ENCODE measurements at places on chromosomes 2 and 18.

GRCh38 chr2:60003076-60003475 is 550.4 kb downstream of the BCL11A start:
- DNase-seq, result no peak

DNA sequence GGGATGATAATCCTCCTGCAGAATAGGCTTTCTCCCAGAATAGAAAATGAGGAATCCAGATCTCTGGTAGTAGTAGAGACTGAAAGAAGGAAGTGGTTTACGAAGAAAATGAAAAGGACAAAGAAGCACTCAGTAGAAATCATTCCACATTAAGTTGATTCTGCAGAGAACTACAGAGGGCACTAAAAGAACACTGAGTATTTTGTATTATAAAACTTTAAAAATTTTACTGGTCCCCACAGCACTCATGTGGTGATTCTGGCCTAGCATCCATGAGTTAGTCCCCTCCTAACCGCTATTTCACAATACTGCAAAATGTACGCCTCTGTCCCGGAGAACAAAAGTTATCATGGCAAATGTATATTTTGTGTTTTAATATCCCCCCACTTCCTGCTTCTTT is 42.9 kb upstream of the SLC35F5 start:
- no peak for DNase-seq

- no peak for DNase-seq
Observed at GRCh38 chr2:239824046-239824694, 201.0 kb downstream of the NDUFA10 start.

- no peak for DNase-seq
Observed at GRCh38 chr18:51192696-51193095, 4.8 kb downstream of the MEX3C start.

- DNase-seq, result no peak
Observed at GRCh38 chr2:200051611-200051945, 96.2 kb downstream of the MAIP1 start.

GRCh38 chr2:135256531-135257260 is 204.6 kb downstream of the RAB3GAP1 start:
- no peak for DNase-seq

GRCh38 chr2:177585234-177585863 is 192.8 kb downstream of the AGPS start:
- DNase-seq, result no peak

DNA sequence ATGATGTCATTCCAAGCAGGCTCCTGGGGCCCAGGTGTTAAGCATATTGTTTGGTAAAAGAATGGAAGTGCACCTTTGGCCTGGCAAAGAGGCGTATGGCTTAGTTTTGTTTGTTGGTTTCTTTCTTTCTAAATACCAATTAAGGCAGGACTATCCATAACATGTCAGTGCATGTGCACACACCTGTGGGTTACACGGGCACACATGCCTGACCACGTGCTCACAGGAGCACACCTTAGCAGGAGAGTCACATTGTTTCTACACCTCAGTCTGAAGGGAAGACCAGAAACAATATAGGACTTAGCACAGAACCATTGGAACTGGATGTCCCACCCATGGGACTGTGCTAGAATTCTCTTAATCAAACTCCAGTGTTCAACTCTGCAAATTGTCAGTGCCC is 127.8 kb downstream of the FBXO15 start:
- no peak for DNase-seq

GRCh38 chr2:157995117-157995516 is 106.6 kb upstream of the UPP2 start:
- no peak for DNase-seq

- no peak for DNase-seq
Observed at GRCh38 chr2:314561-315336, 26.9 kb upstream of the ALKAL2 start.

DNA sequence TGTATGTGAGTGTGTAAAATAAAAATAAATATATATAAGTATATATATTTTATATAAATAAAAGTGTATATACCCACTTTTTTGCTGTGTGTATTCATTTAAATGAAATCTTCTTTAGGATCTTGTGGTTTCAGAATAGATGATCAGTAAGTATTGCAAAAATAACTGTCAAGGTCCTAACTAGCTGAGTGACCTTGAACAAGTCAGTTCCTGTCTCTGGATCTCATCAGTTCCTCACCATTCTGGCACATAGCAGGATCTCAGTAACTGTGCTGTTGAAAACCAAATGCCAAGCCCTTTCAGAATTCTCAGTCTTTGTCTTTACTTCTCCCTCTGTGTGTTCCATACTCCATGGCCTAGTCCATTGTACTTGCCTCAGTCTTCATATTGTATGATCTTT is 115.3 kb upstream of the CXCR4 start:
- DNase-seq, result no peak

DNA sequence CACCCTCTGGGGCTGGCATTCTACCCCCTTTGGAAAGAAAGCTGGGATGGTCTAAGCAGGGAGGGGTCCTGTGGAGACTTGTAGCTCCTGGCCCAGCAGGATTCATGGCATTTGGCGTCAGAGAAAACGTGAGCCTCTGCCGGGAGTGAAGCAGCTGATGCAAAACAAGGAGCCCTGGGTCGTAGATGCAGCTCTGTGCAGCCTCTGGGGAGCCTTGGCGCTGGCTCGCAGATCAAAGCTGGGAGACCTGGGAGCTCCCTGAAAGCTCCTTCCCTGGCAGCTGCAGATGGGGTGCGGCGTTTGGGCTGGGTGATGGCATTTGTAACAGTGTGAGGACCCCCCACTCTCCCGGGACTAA is 148.3 kb downstream of the KLHL29 start:
- no peak for DNase-seq

- DNase-seq, result peak; percentile 12
Observed at GRCh38 chr2:157336137-157337010, 10.8 kb upstream of the ERMN start.

GRCh38 chr2:54570321-54570855 is 114.3 kb downstream of the SPTBN1 start:
- DNase-seq, result no peak

DNA sequence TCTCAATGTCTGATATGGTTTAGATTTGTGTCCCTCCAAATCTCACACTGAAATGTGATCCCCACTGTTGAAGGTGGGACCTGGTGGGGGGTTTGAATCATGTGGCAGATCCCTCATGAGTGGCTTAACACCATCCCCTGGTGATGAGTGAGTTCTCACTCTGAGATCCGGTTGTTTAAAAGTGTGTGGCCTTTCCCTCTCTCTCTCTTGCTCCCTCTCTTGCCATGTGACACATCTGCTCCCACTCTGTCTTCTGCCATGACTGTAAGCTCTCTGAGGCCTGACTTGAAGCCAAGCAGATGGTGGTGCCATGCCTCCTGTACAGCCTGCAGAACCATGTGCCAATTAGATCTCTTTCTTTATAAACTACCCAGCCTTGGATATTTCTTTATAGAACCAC is 108.8 kb downstream of the RBMS1 start:
- no peak for DNase-seq

DNA sequence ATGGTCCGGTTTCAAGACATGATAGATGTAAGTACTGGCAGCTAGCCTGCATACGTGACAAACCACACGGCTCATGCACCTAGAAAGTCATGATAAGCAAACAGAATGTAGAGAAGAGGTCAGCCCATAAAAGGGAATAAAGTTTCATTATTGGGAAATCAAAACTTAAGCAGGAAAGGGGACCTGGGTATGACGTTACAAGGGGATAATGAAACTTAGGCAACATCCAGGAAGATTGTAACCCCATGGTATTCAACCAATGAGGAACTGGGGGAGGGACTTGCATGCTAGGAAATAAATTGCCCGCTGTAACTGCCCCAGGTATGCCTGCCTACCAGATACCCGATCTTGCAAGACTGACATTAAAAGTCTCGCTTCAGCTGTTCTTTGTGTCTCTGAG is 1679.0 kb downstream of the SUCLG1 start:
- no peak for DNase-seq

DNA sequence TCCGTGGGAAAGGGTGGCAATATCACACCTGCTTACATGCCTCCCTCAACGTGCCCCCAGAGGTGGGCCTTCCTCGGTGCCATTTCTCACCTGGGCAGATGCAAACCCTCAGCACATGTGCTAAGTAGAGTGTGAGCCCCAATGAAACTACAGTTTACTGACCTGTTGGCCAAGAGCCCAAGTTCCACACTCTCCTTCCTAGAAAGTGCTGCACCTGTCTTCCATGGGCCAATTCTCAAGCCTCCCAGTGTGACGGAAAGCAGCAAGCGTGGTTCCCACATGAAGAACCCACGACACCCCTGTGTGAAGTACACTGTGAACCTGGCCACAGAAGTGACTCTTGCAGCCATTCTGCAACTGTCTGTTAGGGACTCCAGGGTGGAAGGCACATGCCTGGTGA is 73.7 kb downstream of the UXS1 start:
- no peak for DNase-seq

DNA sequence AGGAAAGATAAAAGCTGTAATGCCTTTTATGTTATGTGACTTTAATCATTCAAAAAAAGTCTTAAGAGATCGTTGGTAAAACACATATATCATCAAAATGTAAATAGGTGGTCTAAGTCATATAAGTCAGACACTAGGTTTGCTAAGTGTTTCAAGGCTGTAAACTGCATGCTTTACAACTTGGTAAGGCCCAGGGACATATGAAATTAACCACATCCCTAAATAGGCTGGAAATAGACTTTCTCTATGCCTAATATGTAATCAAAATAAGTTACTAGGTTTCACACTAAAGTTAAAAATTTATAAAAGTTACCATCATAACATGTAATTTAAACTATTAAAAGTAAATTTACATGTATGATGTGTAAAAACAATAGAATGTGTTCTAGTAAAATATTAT is 946.3 kb upstream of the LRATD1 start:
- DNase-seq, result no peak

GRCh38 chr2:28155627-28156026 is 237.0 kb upstream of the FOSL2 start:
- DNase-seq, result no peak

DNA sequence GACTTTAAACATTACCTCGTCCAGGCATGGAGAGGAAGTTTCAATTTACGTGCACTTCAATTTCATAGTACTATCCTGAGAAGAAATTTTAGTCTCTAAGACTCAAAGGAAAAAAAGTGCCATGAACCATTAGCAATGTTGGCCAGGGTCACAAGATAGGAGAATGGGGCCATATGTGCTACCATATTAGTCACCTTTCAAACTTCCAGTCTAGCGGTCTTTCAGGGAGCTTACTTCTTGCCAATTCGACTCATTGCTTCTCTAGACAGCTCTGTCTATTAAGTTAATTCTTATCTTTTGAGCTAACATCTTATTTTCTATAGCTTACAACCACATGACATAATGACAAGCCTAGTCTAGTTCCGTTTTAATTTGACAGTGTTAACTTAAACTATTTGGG is 129.1 kb downstream of the ANKRD44 start:
- DNase-seq, result no peak

DNA sequence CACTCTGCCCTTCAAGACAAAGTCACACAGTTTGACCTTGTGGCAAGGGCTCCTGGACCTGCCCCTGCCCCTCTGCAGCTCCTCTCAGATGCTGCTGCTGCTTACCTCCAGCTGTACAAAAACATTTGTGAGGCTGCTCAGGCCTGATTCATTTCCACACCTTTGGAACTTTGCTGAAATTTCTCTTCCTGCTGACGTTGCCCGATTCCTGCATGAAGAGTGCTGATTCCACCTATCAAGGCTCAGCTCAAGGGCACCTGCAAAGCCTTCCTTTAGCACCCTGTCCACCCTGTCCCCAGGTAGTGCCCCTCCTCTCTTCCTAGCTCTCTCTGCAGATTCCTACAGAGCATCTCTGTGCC is 738.3 kb upstream of the HS6ST1 start:
- DNase-seq, result no peak

DNA sequence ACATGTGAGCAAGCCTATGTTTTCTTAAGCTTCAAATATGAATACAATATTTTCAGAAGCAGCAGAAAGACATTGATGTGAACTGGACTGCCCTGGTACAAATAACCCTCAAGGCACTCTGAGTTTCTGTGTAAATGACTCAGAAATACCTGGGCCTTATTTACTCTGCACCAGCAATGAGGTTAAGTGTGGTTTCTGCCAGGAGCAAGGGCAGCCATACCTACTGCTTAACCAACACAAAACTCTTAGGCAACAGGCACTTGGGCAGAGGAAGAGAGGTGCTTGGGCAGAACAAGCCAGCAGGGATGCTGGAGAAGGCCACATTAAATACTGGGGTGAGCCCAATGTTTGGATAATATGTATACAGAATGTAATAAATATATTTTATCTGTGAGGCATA is 29.4 kb upstream of the ARL5A start:
- DNase-seq, result no peak

DNA sequence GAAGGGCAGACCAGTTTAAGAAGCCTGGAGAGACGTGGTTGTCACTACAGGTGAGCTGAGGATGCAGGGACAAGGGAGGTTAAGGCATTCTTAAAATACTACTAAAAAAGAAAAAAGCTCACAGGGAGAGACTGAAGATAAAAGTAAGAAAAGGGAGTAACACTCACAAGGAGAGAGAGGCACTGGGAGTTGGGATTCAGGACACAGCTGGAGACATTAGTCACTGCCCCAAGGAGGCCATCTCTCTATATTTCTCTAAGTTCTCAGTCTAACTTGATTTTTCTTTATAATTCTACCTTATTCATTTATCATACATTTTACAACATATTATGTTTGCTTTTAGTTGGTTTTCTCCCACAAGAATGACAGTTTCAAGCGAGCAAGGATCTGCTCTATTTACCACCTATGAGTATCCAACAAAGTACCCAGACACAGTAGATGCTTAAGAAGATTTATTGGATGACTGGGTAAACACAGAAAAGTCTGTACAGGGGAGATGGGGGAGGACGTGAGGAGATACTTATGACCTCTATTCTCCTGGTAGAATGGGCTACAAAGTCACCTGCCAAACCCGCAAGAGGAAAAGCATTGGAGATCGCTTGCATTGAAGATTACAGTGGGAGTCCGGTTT is 2.2 kb downstream of the SERPINE2 start:
- DNase-seq, result no peak

DNA sequence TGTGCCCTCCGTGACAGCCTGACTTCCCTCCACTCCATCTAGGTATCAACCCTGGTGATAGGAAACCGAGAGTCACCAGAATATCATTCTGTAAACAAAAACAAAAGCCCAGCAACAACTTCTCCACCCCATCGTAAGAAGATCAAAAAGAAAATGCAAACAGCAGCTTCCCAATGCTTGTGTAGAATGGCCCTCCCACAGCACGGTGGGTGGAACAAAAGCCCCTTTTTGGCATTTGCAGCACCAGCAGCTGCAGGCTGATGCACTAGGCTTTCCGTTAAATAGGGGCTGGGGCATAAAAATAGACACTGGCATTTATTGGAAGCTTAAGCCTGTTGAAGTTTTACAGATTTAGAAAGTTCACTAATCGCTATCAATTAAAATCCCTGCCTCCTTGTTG is 513.0 kb downstream of the GALR1 start:
- DNase-seq, result no peak

DNA sequence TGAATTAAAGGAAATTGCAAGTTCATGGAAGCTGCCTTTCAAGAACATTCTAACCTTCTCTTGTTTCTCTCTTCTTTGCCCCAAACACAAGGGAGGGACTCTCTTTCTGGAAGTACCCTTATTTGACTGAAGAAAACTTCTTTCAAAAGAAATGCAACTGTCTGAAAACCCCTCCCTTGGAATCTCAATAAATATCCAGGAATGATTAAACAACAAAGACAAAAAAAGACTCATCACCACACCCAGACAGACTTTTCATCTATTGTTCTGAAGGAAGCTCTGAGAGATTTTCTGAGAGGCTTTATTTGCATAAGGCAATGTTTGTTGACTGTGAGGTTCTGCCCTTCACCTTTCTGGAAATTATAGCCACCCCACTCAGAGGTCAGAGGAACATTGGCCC is 1260.9 kb downstream of the LRP1B start:
- DNase-seq, result no peak

- no peak for DNase-seq
Observed at GRCh38 chr18:2709316-2709715, 53.8 kb downstream of the SMCHD1 start.

Measured in activated gamma-delta T cell treated with anti-CD3 and anti-CD28 coated beads, Interleukin-2, amount 50 U/mL, for 16 hours (primary cell).